Dorsolateral prefrontal cortex (tissue), 122 donors: ENCODE measurements at places on chromosomes 12 and 14.

- DNase-seq = no peak
These were observed 629.5 kb downstream of the TRHDE start for GRCh38 chr12:72901685-72902084.

- peak; percentile 33 for DNase-seq
These were observed 944 bp downstream of the CCND2 start for GRCh38 chr12:4274396-4275015.

- DNase-seq = no peak
These were observed 2.4 kb downstream of the SINHCAF start for GRCh38 chr12:31323391-31324115.

- DNase-seq = peak; percentile 20
These were observed 42.1 kb upstream of the MEG3 start for GRCh38 chr14:100783630-100784370.

DNA sequence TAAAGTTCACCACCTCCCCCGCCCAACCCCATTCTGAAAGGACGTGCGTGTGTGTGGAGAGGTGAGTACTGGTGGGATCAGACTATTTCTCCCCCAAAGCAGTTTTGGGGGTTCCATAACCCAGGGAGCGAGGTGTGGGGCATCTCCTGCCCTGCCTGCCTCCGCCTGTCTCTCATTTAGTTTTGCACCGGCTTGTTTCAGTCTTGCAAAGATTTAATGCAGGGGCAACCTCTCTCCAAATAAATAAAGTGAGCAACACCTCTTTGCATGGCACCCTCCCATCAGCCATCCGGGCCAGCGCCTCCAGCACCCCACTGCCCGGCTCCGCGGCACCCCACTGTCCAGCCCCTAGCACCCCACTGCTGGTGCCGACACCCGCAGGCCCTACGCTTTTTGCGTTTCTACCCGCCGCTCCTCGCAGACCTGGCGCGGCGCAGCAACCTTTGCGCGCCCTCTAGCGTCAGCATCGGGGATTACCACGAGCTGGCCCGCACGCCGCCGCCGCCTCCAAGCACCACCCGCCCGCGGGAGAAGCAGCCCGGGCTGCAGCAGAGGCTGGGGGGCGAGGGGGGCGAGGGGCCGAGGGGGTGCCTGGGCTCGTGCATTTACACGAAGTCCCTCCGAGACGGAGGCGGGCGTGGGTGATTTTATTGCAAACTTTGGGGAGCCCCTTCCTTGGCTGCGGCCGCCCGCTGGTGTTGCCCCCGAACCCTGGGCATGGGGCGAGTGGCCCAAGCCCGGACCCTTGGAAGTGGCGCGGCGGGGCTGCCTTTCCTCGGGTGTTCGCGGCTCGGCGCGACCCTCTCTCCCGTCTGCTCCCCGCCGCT, 55.8 kb upstream of the VRK1 start:
- DNase-seq = peak; percentile 58

DNA sequence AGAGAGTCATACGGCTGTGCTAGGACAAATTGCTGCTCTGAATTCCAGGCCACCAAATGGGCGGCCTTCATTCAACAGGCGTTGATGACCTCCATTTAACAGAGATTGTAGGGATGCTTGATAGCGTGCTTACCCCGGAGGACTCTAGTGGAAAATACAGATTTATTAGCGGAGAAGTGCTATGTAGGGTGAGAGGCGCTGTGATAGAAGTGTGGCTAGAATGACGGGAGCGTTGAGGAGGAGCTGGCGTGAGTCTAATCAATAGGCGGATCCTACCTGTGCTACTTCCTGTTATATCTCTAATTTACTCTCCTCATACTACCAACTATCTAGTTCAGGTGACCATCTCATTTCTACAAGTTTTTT, 668 bp downstream of the MRPS35 start:
- DNase-seq = no peak

- DNase-seq = no peak
These were observed 169.7 kb downstream of the KCNA5 start for GRCh38 chr12:5213336-5213735.

- DNase-seq = no peak
These were observed 62.6 kb downstream of the CCDC92 start for GRCh38 chr12:123910057-123910456.

GRCh38 chr12:102629262-102629888, 149.0 kb upstream of the IGF1 start:
- no peak for DNase-seq

DNA sequence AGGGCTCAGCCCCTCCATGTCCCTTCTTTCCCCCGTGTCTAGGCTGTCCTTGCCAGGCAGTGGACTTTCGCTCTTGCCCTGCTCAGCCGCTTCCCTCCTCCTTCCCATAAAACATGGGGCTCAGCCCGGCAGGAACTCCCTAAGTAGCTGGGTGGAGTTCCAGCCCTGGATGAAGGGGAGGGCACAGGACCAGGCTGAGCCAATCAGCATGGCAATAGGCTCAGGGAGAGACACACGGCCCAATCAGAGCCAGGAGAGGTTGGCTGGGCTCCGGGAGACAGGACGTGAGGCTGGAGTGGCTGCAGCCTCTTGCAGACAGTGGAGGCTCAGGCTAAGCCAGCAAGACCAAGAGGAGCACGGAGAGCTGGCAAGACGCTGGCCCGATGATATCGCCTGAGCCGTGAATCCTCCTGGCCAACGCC, 54.3 kb downstream of the GALNT9 start:
- DNase-seq = peak; percentile 77

- DNase-seq = no peak
These were observed 467.4 kb downstream of the TMEM121 start for GRCh38 chr14:105993814-105994213.

- DNase-seq = no peak
These were observed 3.2 kb downstream of the SERPINA9 start for GRCh38 chr14:94472842-94473241.

GRCh38 chr14:68843471-68844209, 50.8 kb upstream of the ZFP36L1 start:
- peak; percentile 71 for DNase-seq

DNA sequence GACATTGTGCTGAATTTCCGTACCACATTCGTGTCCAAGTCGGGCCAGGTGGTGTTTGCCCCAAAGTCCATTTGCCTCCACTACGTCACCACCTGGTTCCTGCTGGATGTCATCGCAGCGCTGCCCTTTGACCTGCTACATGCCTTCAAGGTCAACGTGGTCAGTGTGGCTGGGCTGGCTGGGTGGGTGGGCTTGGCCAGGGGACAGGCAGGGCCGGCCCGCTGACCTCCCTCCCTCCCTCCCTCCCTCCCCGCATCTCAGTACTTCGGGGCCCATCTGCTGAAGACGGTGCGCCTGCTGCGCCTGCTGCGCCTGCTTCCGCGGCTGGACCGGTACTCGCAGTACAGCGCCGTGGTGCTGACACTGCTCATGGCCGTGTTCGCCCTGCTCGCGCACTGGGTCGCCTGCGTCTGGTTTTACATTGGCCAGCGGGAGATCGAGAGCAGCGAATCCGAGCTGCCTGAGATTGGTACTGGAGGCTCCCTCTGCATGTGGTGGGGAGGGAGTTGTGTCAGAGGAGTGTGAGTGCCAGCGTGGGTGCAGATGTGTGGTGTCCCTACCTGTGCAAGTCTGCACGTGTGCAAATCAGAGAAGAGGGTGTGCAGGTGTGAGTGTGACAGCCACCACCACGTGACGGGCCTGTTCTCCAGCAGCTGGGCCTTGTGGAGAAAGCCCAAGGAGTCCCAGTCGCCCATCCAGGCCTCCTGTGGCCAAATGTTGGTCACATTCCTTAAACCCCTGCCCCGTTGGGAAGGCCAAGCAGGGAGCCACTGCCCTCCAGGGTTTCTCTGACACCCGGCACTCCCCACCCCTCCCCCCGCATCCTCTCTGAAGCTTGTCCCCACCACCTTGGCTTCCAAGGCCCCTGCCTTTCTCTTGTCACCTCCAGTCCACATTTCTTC, 5.3 kb downstream of the KCNH3 start:
- DNase-seq = peak; percentile 81

DNA sequence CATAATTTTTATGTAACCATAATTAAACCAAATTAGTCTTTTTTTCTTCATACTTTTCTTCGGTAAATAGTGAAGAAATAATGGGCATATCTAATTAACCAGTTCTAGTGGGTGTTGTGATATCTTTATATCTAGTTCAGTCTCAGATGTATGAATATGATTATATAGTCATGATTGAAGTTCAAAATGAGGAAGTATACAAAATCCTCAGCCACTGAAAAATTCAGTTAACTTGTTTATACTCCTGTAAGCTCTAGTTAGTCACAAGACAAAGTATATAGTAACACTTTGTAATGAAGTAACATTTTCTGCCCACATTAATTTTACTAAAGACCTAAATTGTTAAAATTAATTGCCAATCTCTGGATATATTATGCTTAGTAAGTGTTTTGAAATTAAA, 46.5 kb downstream of the CAND1 start:
- DNase-seq = no peak

- no peak for DNase-seq
These were observed 112.7 kb downstream of the IPO8 start for GRCh38 chr12:30582943-30583342.

DNA sequence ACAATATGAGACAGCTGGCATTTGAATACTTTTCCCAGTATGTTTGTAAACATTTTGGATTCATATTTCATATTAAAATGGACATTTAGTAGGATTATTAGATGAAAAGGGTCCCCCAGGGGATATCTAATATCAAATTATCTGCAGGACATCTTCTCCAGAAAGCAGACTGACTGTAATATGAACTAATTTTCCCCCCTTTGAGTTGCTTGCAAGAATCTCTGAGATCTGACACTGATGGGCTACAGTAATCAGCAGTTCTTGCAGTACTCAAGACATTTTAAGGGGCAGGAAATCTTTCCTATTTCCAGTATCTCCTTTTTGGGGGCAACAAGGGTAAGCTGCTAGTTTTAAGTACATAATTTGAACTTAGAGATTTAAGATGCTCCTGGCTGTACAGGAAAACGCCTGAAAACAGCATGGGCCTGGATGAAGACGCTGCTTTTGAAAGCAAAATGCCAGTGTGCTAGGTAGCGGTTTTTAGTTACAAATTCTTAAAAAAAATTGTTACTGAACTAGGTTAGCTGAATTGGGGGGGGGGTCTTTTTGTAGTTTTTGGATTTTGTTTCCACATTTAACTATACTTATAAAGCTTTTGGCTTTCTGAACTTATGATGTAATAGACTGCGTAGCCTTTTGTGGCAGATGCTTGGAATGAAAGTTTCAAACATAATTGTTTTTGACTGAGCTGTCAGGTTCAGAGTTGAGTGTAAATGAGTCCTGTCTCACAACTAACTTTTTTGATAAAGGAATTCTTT, 2.2 kb downstream of the FRMD6 start:
- DNase-seq = no peak

GRCh38 chr14:79834868-79835267, 376.4 kb downstream of the DIO2 start:
- DNase-seq = no peak
